ENCODE measurements at places on chromosomes 12 and 14. TPM values are rescaled to one million over a fixed set of nuclear protein-coding genes. Genes with fewer than 3 reads are reported as not detected.

GRCh38 chr12:2058837-2059236, 6.0 kb downstream of the CACNA1C start:
- no peak overlapping the region for H3K4me3 ChIP-seq
- DNase-seq: no peak
- H3K27ac ChIP-seq: no peak overlapping the region
- no peaks in the 10 kb centered on the region for H3K36me3 ChIP-seq

DNA sequence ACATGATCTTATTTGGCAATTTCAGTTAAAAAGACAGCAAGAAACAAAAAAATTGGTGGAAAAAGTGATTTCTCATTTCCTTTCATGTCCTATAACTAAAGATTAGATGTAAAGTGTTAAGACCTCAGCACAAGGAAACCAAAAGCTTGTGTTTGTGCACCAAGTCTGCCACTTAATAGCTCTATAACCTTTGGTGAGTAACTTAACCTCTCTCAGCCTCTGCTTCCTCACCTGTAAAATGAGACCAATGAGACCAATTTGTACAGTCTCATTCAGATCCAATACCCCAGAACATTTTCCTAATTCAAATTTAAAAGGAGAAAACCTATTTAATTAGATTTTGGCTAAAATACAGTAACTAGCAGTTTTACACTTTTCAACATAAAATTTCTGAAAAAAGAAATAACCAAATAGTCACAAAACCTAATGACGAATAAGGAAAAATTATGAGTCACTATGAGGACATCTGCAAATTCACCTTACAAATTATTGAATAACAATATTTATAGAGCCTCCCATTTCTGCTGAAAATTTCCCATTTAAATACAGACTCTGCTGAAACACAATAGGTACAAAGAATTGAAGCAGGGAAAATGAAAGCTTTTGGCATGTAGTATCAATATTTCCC, 71.1 kb downstream of the EPS8 start:
- no peak overlapping the region for H3K4me3 ChIP-seq
- no peaks in the 10 kb centered on the region for H3K36me3 ChIP-seq

- no peaks in the 10 kb centered on the region for H3K36me3 ChIP-seq
- no peak for DNase-seq
- no peak overlapping the region for H3K4me3 ChIP-seq
Observed at GRCh38 chr14:57976701-57977100, 110.8 kb upstream of the SLC35F4 start.

- H3K4me1 ChIP-seq: peaks cover 25% of the 10 kb centered on the region
- H3K27ac ChIP-seq: peak overlapping the region; percentile 66
- no peak for DNase-seq
- H3K27me3 ChIP-seq: no peaks in the 10 kb centered on the region
- no peak overlapping the region for H3K4me3 ChIP-seq
- H3K36me3 ChIP-seq: no peaks in the 10 kb centered on the region
Observed at GRCh38 chr12:111757361-111758119, 9.2 kb upstream of the ALDH2 start.

DNA sequence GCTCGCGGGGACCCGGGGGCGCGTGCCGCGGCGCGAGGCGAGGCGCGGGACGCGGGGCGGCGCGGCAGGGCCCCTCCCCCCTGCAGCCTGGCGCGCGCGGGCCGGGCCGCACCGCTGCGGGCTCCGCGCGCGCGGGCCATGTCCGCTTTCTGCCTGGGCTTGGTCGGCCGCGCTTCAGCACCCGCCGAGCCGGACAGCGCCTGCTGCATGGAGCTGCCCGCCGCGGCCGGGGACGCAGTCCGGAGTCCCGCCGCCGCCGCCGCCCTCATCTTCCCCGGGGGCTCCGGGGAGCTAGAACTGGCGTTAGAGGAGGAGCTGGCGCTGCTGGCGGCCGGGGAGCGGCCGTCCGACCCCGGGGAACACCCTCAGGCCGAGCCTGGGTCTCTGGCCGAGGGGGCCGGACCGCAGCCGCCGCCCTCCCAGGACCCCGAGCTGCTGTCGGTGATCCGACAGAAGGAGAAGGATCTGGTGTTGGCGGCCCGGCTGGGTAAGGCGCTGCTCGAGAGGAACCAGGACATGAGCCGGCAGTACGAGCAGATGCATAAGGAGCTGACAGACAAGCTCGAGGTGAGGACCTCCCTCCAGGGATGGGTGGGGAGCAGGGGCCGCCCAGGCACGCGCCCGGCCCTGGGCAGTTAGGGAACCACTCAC, 820 bp downstream of the BICDL1 start:
- peak; percentile 87 for DNase-seq
- peak overlapping the region; percentile 68 for H3K4me3 ChIP-seq
- peaks cover 26% of the 10 kb centered on the region for H3K4me1 ChIP-seq

Gene BEGAIN
- total RNA-seq: 1.3 TPM

Gene PROX2
- total RNA-seq: 0.04 TPM

GRCh38 chr12:13149411-13149810, 45.9 kb upstream of the GSG1 start:
- H3K36me3 ChIP-seq: no peaks in the 10 kb centered on the region
- H3K27ac ChIP-seq: no peak overlapping the region
- no peak overlapping the region for H3K4me3 ChIP-seq
- DNase-seq: no peak

DNA sequence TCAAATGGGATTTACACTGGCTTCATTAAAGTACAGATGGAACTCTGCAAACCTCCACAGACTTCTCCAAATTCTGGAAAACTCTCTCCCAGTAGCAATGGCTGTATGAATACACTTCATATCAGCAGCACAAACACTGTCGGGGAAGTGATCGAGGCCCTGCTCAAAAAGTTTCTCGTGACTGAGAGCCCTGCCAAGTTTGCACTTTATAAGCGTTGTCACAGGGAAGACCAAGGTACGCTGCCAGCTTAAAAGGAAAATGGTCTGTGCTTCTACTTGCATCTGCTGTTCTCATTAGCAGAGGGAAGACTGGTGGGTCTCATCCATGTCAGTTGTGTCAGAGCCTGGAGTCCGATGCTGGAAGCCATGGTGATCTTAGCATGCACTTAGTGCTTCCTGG, 71.0 kb downstream of the GNS start:
- no peak overlapping the region for H3K4me3 ChIP-seq
- H3K4me1 ChIP-seq: peaks cover 40% of the 10 kb centered on the region
- no peak for DNase-seq
- H3K27ac ChIP-seq: peak overlapping the region; percentile 61
- H3K27me3 ChIP-seq: no peaks in the 10 kb centered on the region
- peaks cover 41% of the 10 kb centered on the region for H3K36me3 ChIP-seq

GRCh38 chr12:108633534-108634248, at the start of gene SELPLG:
Gene SELPLG, minus strand, starts transcription at chr12:108633894. Its CDS starts 9,587 bp downstream, at chr12:108624307.
- no peak within 1 kb of the TSS for H3K4me3 ChIP-seq
- peaks cover 49% of the 10 kb centered on the region for H3K4me1 ChIP-seq

Gene KSR2
- total RNA-seq: 2.4 TPM

Gene ABCC9
- total RNA-seq: 0.02 TPM

- no peak for DNase-seq
- H3K4me3 ChIP-seq: no peak overlapping the region
- H3K36me3 ChIP-seq: peaks cover 9% of the 10 kb centered on the region
Observed at GRCh38 chr12:64053117-64053516, 169.0 kb downstream of the KICS2 start.

GRCh38 chr12:70150230-70150629, 93.0 kb upstream of the CNOT2 start:
- H3K27ac ChIP-seq: no peak overlapping the region
- H3K36me3 ChIP-seq: peaks cover 31% of the 10 kb centered on the region
- peaks cover 4% of the 10 kb centered on the region for H3K4me1 ChIP-seq
- no peaks in the 10 kb centered on the region for H3K27me3 ChIP-seq
- H3K4me3 ChIP-seq: no peak overlapping the region

GRCh38 chr14:75053396-75054291, 2.4 kb upstream of the MLH3 start:
- peaks cover 5% of the 10 kb centered on the region for H3K36me3 ChIP-seq
- no peak overlapping the region for H3K4me3 ChIP-seq
- no peaks in the 10 kb centered on the region for H3K27me3 ChIP-seq
- H3K27ac ChIP-seq: no peak overlapping the region
- H3K4me1 ChIP-seq: 0 out of 2 replicates have a peak, but pooled peaks cover 10% of the 10 kb centered on the region

Gene PRPH
- total RNA-seq: 1.7 TPM

- no peak for DNase-seq
- no peak overlapping the region for H3K27ac ChIP-seq
- no peak overlapping the region for H3K4me3 ChIP-seq
- peaks cover 7% of the 10 kb centered on the region for H3K36me3 ChIP-seq
- no peaks in the 10 kb centered on the region for H3K27me3 ChIP-seq
Observed at GRCh38 chr14:95300697-95301526, 18.8 kb downstream of the CLMN start.

GRCh38 chr14:62269204-62269603, 507.0 kb downstream of the SNAPC1 start:
- no peaks in the 10 kb centered on the region for H3K27me3 ChIP-seq
- no peak for DNase-seq
- H3K27ac ChIP-seq: no peak overlapping the region
- H3K4me1 ChIP-seq: no peaks in the 10 kb centered on the region
- no peaks in the 10 kb centered on the region for H3K36me3 ChIP-seq

Gene RNASE11
- not detected for total RNA-seq

Gene MANSC1
- 10.6 TPM for total RNA-seq

Gene CEBPE
- not detected for total RNA-seq

Gene LMNTD1
- total RNA-seq: not detected

GRCh38 chr12:121733849-121734248, 21.3 kb downstream of the TMEM120B start:
- no peaks in the 10 kb centered on the region for H3K27me3 ChIP-seq
- H3K4me1 ChIP-seq: peaks cover under 1% of the 10 kb centered on the region
- H3K4me3 ChIP-seq: no peak overlapping the region
- H3K36me3 ChIP-seq: no peaks in the 10 kb centered on the region
- H3K27ac ChIP-seq: no peak overlapping the region

DNA sequence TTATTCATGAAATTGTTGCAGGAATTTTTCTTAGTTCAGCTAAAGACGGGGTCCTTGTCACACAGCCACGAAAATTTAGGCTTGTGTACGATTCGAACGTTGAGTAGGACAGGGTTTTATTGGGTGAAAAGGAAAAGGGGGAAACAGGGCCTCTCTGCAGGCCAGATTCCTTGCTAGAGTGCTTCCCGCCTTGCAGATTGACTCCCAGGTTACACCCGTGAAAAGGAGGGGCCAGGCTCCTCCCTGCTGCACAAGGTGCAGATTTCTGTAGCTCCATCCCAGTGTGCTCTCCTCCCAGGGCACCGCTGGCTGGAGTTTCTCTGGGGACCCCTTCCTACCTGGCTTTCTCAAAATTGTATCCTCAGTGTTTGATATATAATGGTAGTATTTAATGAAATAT, 221.5 kb downstream of the ERC1 start:
- H3K4me1 ChIP-seq: peaks cover 15% of the 10 kb centered on the region
- H3K27me3 ChIP-seq: no peaks in the 10 kb centered on the region

DNA sequence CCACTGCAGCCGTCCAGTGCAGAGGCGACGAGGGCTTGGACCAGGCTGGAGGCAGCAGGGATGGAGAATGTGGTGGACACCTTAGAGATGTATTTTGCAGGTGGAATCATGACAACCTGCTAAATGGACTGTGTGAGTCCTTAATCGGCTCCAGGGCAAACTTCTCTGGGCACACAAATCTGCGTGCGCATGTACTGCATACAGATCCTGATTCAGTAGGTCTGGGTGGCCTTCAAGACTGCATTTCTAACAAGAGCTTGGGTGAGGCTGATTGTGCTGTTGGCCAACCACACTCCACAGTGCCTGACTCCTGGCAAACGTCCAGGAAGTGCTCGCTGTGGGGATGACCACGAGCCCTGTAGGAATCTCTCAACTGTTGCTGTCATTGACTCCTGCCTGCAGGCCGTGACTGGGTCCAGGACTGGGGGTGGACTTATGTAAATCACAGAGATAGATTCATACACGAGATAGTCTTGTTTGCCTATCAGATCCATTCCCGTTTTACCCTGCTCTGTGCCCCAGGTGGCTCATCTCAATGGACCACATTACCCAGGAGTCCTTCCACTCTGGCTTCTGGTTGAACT, 27.2 kb downstream of the JDP2 start:
- no peak overlapping the region for H3K4me3 ChIP-seq
- peaks cover 86% of the 10 kb centered on the region for H3K4me1 ChIP-seq
- H3K36me3 ChIP-seq: no peaks in the 10 kb centered on the region

DNA sequence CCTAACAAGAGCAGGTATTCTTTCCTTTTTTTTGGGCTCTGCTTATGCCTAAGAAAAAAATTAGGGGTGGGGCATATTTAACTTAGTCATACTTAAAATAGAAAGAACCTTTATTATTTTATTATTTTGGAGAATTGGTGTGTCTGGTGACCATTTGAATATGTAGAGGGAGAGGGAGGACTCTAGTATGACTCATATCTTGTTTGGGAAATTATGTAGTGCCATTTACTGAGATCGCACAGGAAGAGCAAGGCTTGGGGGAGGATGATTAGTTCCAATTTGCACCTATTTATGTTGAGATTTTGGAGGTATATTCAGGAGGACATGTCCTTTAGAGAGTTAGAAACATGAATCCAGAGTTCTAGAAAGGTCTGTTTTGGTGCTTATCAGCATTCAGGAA, 9.9 kb downstream of the ZNF410 start:
- H3K27ac ChIP-seq: no peak overlapping the region
- DNase-seq: no peak
- H3K4me3 ChIP-seq: no peak overlapping the region
- no peaks in the 10 kb centered on the region for H3K4me1 ChIP-seq

DNA sequence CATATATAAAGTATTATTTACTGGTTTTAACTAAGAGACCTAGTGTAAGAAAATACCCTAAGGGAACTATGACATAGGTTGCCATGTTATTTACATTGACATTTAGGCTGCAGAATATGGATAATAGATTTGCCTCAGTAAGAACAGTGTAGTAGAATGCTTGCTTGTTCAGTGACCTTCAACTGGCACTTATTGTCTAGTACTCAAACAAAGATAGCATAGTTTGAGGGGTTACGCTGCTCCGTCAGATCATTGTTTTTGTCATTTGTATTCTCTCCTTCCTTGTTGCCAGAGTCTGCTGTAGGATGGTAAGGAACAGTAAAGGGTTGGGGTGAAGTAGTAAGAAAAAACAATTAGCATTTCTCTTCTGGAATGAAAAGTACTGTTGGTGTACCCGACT, 33.2 kb downstream of the TOGARAM1 start:
- H3K4me1 ChIP-seq: no peaks in the 10 kb centered on the region
- peaks cover 4% of the 10 kb centered on the region for H3K36me3 ChIP-seq
- DNase-seq: no peak
- H3K27me3 ChIP-seq: no peaks in the 10 kb centered on the region
- H3K4me3 ChIP-seq: no peak overlapping the region

- no peak overlapping the region for H3K27ac ChIP-seq
- H3K36me3 ChIP-seq: no peaks in the 10 kb centered on the region
- DNase-seq: no peak
- H3K27me3 ChIP-seq: no peaks in the 10 kb centered on the region
- peaks cover 13% of the 10 kb centered on the region for H3K4me1 ChIP-seq
- H3K4me3 ChIP-seq: no peak overlapping the region
Observed at GRCh38 chr12:111227476-111228420, 141.1 kb downstream of the PHETA1 start.

DNA sequence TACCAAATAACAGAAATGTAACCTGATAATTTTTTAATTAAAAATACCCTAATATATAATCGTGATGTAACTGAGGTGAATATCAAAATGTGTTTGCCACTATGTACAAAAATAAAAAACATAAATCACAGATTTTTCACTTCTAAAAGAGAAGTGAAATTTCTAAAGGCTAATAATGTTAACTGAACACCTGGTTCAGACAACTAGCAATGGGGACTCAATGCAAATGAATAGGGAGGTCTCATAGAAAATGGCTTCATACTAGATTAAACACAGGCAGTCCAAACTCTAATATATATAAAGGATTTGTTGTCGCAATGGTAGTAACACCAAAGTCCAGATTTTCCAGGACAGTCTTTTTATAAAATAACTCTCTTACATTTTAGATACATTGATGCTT, 365.4 kb upstream of the ATP2B1 start:
- H3K27ac ChIP-seq: no peak overlapping the region
- DNase-seq: no peak
- no peak overlapping the region for H3K4me3 ChIP-seq
- H3K36me3 ChIP-seq: no peaks in the 10 kb centered on the region
- H3K27me3 ChIP-seq: no peaks in the 10 kb centered on the region
